Mammary epithelial cell (primary cell): ENCODE measurements at places on chromosomes 5 and 9. TPM values are rescaled to one million over a fixed set of nuclear protein-coding genes. Genes with fewer than 3 reads are reported as not detected.

The TERT gene
- total RNA-seq = not detected

The CD180 gene
- total RNA-seq = not detected in 2 replicates

The CCDC171 gene
- 2.2 and 4.1 TPM in 2 replicates for total RNA-seq

The TNPO1 gene
- 179 TPM for total RNA-seq

The SLC28A3 gene
- under 0.01 TPM for total RNA-seq

The TNFSF8 gene
- not detected for total RNA-seq

The SNCAIP gene
- under 0.01 TPM for total RNA-seq

The PCA3 gene
- total RNA-seq = not detected in 2 replicates

The SLC22A4 gene
- total RNA-seq = 2.0 TPM

The CATSPER3 gene
- not detected in 2 replicates for total RNA-seq

The ENTPD8 gene
- 0.83 TPM for total RNA-seq

The SPATA31E1 gene
- total RNA-seq = not detected

The POLE3 gene
- 34.3 and 50.2 TPM in 2 replicates for total RNA-seq

The LCN1 gene
- total RNA-seq = not detected in 2 replicates

The EDIL3 gene
- total RNA-seq = 0.33 and 0.37 TPM in 2 replicates

The HK3 gene
- total RNA-seq = not detected

The SEMA4D gene
- 2.3 TPM for total RNA-seq

The SMIM15 gene
- 75.0 and 86.5 TPM in 2 replicates for total RNA-seq

The IFNA2 gene
- total RNA-seq = not detected in 2 replicates
